ENCODE measurements at places on chromosomes 6 and 20.

DNA sequence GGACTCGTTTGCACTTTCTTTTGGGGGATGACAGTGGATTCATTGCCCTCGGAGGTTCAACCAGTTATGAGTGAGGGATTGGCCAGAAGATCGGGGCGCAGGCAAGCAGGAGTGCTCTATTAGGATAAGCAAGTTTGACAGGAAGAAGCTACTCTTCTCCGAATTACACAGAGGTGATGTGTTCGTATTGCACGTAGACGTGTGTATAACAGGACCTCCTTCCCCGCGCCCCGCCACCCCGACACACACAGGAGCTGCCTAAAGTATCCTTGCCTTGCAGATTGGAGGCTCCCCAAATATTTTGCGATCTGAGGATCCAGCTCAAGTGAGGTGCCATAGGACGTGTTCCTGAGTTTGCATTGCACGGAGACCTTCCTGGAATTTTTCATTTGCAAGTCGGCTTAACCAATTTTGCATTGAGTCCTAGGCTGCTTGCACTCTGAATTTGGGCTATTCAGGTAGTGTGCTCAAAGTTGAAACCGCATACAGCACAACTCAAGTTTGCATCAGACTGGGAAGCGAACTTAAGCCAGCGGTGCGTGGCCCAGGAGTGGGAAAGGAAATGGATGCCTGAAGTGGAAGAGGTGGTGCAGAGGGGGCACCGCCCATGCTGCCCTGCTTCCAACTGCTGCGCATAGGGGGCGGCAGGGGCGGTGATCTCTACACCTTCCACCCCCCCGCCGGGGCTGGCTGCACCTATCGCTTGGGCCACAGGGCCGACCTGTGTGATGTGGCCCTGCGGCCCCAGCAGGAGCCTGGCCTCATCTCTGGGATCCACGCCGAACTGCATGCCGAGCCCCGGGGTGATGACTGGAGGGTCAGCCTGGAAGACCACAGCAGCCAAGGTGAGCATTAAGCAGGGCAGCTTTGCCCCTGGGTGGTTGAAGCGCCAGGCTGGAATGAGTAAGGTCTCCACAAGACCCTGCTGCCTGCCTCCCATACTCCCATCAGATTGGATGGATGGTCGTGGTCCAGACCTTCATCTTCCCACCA lies 770 bp downstream of the TCF19 start:
- DNase-seq = no peak

GRCh38 chr6:52423971-52424381 lies 3.8 kb downstream of the EFHC1 start:
- no peak for DNase-seq

DNA sequence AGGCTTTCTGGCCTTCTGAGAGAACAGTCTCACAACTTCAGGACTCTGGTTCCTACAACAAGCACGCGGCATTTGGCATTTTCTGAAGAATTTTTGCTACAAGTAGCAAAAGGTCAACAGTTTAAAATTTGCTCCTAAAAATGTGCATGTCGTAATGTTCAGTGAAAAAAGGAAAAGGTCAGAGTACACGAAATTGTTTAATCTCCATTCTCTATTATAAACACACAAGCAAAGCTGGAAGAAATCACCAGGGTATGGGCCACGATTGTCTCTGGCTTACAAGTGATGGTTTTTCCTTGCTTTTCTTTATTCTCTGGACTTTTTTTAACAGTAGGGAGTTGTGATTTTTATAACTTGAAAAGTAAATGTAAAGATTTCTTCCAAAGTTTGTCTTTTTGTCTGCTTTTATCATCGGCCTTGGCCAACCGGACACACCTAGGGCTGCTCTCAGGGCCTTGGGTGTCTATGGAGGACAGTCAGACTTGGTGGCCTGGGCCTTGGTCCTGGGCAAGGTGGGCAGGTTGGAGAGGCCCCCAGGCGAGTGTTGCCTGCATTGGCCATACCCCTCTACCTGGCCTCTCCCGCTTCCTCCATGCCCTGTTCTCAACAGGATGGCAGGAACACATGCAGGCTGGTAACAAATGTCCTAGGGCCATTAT lies 32.4 kb downstream of the PLEKHG1 start:
- DNase-seq = no peak

GRCh38 chr20:60467078-60467477 lies 508.9 kb downstream of the CDH26 start:
- no peak for DNase-seq

DNA sequence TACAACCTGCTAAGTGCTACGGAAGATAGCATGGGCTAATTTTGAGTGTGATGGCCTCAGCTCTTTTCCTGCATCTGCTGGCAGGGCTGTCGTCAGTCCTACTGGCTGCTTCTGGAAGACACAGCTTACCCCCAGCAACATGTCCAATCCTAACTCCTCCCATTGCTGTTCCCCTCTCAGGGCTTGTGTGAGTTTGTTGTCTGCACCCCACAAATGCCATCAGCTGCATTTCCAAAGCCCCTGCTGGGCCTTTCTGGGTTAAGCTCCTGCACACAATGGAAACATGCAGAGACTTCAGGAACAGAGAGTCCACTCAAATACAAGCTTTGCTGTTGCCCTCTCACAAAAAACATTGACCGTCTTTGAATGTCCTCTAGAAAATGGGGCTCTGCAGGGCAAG lies 84.7 kb downstream of the RNF182 start:
- no peak for DNase-seq

- DNase-seq = no peak
Measured at GRCh38 chr20:44901974-44902373, 7.9 kb upstream of the PABPC1L start.

DNA sequence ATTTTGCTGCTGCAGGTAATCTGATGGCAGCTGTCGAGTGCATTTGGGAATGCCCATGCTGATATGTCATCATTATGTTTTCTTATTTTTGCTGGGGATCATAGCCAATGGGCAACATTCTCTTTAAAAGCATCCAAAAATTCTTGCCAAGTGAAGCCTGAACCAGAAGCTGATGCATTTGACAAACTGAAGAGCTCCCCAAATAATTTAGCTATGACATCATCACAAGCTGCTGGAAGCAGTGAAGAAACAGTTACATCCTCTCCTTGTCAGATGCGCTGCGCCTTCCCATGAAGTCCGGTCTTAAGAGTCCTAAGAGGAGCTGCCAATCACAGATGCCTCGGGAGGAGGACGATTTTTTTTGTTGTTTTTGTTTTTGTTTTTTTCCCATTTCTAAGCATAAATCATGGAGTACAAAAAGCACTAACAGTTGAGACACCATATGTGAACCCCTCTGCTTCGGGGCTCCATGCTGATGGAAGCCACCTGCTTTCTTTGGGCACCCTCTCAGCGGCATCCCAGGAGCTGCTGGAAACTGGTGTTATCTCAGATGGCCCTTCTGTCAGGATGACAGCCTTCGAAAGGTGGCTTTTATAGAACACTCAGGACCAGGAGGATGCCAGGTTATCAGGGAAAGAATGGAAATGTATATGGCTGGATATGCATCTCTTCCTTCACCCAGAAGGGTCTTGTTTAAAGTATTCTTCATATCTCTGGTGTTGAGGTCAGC lies 56.1 kb upstream of the FOXQ1 start:
- DNase-seq = no peak

GRCh38 chr20:19974630-19975435 lies 42.3 kb upstream of the NAA20 start:
- peak; percentile 93 for DNase-seq

- no peak for DNase-seq
Measured at GRCh38 chr6:43284991-43285781, 12.9 kb upstream of the SLC22A7 start.

DNA sequence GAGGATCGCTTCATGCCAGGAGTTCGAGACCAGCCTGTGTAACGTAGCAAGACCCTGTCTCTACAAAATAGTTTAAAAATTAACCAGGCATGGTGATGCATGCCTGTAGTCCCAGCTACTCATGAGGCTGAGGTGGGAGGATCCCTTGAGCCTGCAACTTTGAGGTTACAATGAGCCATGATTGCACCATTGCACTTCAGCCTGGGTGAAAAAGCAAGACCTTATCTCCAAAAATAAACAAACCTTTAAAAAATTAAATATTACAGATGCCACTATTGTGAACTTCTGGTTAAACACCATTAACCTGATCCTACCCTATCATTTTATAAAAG lies 116.8 kb downstream of the ARHGAP18 start:
- DNase-seq = peak; percentile 27

DNA sequence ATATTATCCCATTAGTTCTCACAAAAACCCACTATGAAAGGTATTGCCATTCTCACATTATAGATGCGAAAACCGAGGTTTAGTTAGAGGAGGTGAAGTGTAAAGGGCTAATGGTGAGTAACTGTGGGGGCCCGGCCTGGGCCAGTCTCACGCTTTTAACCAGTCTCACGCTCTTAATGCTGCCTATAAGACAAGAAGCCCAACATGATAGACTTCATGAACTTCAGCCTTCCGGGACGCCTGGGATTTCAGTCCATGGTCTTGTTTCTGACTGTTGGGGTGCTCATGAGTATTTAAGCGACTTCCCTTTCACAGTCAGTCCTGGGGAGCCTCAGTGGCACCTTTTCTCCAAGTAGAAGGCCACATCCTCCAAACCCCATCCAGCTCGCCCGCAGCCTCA lies 31.7 kb downstream of the AGPAT4 start:
- no peak for DNase-seq

DNA sequence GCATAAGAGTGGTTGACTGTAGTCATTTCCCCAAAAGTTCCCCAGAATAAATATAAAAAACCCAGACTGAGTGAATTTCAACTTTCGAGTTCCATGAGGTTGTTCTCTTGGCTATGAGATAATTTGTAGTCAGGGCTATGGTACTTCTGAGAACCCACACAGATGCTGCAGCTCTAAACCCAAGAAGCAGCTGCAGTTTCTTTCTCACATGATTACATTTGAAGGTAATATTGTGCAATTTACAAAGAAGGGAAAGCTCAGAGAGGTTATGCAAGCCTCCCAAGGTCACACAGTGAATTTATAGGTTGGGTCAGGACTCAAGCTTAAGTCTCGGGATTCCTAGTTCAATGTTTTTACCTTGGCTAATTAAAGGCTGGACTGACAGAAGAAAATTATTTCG lies 29.7 kb upstream of the CD93 start:
- DNase-seq = peak; percentile 55

GRCh38 chr20:35515949-35516645 lies 13.4 kb downstream of the C20orf173 start:
- DNase-seq = peak; percentile 41

DNA sequence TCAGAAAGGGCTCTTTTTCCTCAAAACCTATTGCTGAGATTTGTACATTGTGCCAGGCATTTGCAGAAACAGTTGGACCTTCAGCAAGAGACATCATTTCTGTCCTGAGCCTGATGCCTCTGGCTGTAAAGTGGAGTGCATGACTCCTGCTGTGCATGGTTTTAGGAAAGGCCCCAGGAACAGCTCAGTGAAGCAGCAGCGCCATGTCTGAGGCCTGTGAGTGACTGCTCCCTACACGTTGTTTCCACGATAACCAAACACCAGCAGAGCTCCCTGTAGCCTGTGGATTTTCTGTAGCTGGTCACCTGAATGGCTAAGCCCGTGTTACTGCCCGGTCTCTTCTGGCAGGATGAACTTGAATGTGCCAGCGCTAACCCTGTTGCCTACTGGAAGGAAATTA lies 232.5 kb downstream of the TFAP2C start:
- no peak for DNase-seq

- no peak for DNase-seq
Measured at GRCh38 chr20:34274694-34275093, 28.5 kb downstream of the AHCY start.

- no peak for DNase-seq
Measured at GRCh38 chr6:19268718-19269117, 568.5 kb upstream of the ID4 start.

GRCh38 chr6:158026901-158027589 lies 45.4 kb downstream of the SYNJ2 start:
- DNase-seq = no peak

- no peak for DNase-seq
Measured at GRCh38 chr6:119390247-119390793, 40.8 kb upstream of the MAN1A1 start.

DNA sequence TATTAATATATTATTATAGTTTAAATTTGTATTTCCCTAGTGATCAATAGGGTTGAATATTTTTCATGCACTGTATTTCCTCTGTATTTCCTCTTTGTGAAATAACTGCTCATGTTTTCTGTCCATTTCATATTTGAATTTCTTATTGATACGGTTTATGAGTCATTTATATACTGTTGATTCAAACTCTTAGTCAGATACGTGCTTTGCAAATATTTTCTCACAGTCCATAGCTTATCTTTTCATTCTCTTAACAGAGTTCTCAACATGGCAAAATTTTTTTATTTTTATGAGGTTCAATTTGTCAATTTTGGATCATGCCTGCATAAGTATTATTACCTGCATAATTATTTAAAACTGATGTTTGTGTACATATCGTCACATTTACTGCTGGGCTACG lies 329.6 kb downstream of the HAO1 start:
- no peak for DNase-seq

DNA sequence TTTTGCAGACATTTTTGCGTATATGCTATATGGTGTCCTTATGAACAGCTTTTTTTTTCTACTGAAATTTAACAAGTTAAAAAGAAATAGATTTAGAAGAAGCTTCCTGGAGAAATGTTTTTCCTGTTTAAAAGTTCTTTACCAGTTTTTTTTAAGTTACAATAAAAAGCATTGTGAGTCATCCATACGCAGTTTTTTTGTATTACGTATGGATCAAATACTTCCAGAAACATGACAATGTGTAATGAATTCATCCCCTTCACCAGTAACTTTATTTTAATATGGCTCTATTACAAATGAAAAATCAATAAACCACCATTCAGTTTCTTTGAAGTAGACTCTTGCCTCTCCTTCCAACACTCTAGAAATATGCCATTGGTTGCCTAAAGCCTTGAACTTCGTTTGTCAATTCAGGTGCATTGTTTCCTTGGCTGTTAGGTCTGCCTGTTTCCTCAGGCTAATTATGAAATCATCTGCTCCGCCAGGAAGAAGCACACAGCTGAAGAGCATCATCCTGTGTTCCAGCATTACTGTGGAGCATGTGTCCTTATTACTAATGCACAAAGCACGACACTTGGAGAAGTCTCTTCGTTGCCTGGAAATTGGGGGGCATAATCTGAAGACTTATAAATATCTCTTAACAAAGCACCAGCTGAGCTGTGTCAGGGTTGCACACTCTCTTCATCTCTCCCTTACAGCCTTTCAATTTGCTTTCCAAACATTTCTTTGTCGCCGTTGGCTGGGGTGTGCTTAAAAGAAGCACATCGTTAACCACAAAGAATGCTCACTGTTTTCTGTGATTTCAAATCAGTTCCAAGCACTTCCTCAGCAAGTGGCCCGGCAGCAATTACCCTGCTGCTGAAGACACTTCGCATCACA lies 9.6 kb downstream of the MOXD1 start:
- no peak for DNase-seq
